ENCODE measurements at places on chromosomes 1 and 21. TPM values are rescaled to one million over a fixed set of nuclear protein-coding genes. Genes with fewer than 3 reads are reported as not detected.

DNA sequence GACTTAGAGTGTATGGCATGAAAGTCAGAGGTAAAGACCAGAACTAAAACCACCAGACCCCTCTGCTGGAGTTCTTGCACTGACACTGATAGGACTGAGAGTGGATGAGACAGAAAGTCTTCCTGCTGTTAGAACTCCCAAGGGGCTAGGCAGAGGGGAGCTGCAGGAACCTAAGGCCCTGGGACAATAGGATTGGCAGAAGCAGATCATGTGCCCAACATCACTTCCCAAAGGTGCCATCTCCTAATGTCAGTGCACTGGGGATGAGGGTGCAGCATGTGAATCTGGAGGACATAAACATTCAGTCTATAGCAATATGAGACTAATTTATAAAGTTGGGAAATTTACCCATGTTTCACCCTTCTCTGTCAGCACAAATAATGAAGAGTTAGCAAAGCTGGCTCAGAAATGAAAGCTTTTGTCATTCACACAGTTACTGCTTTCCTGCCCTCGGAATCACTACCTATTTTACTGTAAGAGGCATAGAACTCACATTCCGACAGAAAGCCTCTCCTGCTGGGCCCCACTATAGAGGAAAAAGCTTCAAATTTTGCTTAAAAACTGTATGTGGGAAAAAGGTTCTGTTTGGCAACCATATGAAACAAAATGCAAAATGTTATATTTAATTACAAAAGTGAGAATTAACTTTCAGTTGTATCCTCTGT lies 49.9 kb upstream of the SSX2IP start:
- DNase-seq: no peak

DNA sequence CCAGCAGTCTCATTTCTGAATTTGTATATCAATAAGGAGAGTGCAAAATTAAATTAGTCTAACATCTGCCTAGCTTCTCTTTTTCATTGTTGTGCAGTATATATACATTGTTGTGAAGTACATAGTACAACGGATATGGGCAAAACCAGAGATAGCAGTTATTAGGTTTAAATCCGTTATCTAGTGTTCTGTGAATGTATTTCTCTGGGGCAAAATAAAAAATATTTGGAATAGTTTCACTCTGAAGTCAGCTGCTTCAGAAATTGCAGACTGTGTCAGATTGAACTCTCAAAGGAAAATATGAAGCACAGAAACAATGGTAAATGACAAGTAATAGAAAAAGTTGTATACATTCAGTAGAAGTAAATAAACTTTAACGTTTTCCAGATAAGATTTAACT lies 836.5 kb upstream of the CXADR start:
- DNase-seq: peak; percentile 1

DNA sequence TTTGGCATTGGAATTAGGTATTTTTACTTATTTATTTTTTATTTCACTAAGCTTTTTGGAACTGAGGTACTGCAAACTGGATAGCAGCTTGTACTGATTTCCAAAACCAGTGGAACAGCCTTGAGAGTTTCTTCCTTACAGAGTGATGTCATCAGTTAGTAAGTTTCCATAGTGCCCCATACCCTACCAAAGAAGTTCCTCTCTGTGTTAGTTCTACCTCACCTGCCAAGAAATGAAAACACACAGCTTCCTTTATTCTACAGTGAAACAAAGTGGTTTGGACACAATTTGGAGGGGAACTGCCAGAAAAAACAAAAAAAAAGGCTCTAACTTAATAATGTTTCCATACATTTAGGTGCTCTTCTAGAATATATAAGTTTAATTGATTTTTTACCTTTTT lies 430.9 kb upstream of the ADGRL2 start:
- DNase-seq: no peak

DNA sequence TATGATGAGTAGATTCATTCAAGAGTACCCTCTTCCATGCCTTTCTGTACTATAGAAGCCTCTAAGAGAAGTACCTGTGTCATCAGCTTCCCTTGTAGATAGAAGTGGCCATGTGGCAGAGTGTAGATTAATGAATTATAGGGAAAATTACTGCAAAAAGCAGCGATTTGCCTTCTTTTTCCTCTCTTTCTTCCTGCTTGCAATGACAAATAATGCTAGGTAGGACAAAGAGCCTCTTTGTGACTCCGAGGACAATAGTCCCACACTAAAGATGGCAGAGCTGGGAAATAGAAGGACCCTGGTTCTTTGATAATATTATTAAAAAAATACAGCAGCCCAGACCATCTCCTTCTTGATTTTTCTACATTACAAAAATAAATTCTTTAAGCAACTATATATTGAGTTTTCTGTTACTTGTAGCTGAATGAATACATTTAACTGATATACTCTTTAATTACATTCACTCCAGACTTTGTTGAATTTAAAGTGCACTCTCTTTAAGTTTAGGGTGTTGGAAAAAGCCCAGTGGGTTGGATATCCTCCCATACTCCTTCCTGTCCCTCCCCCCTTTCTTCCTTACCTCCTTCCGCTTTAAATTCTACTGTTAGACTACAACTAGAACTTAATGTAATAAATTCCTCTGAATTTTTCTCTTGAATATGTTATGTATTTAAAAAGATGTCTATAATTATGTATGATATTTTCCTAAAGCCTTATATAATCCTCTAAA lies 198.2 kb upstream of the APP start:
- DNase-seq: no peak

- peak; percentile 15 for DNase-seq
Measured at GRCh38 chr1:31215065-31215570, 24.6 kb downstream of the NKAIN1 start.

DNA sequence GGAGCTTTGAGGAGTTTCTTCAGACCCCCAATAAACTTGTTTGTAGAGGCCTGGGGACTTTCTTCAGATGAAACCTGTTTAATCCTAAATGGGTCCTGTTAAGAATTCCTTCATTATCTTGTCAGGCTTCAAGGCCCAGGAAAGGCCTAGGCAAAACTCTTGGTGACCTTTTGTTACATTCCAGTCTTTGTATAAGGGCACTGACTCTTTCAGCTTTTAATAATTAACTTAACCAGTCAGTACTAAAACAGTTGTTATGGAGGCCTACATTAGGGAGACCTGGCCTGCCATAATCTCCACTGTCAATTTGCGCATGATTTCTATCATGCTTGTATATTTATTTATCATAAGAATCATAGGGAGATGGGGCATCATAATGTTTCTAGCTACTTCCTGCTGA lies 110.2 kb downstream of the FCRL5 start:
- no peak for DNase-seq

DNA sequence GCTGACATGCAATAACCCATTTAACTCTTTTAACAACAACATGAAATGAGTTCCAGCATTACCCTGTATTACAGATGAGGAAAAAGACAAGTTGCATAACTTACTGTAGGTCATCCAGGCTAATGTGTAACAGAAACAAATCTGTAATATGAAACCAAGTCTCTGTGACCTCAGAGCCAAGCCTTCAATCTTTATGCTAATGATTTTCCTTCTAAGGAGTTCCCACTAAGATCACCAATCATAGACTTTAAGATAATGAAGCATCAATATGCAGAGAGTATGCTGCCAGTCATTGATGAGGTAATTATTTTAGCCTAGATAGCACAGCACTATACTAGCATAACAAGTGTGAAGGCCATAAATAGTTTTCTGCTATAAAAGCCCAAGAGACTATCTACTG lies 35.6 kb upstream of the RNPC3 start:
- DNase-seq: peak; percentile 15

DNA sequence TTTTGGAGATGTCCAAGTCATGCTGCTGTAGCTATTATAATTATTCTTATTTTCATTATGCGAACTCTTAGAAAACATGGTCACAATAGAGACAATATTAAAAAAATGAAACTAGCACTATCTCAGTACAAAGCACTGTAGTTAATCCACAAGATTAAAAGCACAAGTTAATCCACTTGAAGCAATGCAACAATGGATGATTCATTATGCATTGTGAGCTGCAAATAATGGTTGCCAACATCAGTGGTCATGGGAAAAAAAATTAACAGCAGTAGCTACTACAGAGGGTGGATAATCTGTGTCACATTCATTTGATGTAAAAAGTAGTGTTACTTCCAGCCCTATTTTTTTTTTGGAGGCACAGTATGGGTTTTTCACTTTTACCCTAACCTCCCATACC lies 56.7 kb downstream of the DPT start:
- DNase-seq: no peak

DNA sequence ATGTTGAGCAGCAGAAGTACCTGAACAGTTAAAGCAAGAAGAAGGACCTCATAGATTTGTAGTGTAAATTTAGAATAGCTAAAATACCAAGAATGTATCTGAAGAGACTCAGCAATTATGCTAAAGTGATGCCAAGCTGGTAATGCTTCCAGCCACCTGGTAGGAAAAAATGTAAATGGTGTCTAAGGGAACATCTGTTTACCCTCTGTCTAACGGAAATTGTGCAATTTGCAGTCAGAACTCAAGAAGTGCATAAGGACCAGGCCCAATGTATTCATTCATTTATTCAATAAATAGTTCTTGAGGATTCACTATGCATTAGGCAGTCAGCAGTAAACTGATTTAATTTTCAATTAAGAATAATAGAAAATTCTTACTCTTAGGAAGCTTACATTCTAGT lies 116.0 kb upstream of the ADGRL4 start:
- DNase-seq: no peak

DNA sequence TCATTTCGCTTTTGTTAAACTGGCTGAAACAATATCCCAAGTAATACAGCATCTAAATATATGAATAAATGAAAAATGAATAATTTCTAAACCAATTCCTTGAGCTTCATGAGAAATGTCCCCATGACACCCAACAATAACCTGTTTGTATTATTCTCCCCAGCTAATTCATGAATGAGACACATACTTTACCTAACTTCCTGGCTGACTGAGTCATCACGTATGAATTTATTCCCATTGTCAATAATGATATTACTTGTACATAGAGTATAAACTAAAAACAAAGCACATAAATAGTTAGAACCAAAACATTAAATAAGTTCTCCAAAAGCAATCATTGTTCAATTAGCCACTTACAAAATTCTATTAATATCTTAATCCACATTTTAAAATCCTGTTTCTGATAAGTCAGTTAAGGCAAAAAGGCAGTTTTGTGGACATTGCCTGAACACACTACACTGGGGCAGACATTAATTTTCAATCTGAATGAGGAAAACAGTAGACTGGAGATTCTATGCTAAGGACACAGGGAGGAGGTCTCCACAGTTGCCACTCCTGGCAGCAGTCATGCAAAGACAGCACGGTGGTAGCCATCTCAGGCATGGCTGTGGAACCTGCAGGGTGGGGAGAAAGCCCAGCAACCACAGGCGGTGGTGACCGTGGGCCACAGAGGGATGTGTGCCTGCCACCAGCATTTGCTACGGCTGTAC lies 48.2 kb downstream of the SLC9C2 start:
- no peak for DNase-seq

- no peak for DNase-seq
Measured at GRCh38 chr1:173360487-173361063, 116.6 kb upstream of the PRDX6 start.

DNA sequence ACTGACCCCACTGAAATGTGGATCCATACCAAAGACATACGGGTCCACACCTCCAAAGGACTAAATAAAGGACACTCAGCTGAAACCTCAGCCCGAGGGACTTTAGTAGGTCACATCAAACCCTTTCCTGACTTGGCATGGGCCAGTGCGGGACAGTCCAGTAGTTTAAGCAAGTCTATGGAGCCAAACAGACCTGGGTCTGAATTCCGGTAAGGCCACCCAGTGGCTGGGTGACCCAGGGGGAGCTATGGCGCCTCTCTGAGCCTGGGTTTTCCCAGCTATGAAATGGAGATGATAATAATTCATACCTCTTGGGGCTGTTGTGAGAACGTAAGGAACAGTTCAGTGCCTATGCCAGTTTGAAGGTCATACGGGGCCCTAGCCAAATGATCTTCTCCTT lies 36.2 kb upstream of the ZBTB40 start:
- no peak for DNase-seq

DNA sequence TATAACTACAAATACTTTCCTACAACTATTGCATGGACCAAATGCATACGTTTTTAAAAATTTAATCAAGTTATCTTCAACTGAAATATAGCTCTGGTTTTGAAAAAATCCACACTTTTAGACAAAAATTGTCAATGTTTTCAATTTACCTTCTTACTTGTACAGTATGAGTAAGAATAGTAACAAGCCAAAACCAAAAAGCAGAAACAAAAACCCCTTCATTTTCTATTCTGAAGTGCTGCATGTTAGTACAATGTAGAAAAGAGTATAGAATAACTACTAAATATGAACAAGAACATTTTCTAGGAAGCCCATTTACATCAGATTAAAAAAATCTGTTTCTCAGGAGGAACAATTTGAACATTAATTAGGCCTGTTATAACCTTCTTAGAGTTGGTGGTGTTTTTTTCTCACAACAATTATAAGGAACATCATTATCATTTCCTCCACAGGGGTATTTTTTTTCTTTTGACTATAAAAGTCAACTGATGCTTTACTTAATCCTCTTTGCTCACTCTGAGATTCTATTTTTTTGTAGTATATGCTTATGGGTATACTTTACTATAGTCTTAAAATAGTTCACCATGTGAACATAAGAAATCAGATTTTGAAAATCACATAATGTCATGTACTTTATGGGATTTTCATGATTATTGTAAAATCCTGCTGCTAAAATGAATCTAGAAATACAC lies 475.4 kb downstream of the PTBP2 start:
- no peak for DNase-seq

DNA sequence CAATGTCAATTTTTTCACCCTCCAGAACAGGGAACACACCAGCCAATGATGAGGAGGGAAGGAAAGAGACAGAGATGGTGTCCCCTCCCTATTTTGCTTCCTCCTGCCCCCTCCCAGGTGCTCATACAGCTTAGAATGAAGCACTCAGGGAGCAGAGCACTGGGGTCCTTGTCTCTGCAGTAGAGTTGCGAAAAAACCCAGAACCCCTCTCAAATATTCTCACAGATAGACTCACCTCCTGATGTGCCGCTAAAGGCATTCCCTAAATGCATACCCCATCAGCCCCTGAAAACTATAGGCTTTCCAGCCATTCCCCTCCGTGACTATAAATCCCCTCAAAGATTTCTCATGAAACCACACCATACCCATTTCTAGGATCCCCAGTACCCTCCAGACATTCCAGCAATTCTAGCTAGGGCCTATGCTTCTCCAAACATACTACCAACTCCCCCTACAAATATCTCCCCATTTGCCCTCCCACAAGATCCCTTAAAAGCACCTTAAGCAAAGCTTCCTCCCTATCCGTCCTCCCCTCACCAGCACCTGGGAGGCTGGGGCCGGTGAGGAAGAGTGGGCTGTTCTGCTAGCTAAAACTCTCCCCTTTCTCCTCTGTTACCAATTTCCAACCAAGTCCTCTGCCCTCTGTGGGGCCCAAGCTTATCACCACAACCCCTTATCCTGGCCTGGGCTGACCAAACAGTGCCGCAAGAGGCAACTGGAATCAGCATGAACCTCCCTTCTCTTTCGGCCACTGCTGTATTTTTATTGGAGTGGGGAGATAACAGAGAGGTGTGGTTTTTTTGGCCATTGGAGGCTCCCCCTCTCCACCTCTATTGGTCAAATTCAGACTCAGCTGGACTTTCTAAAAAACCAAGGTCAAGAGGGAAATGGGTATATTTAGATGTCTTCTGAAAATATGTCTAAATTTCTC lies 54.7 kb downstream of the RHBG start:
- no peak for DNase-seq

GRCh38 chr1:101451888-101452287 lies 215.1 kb downstream of the S1PR1 start:
- DNase-seq: no peak

Gene TSPEAR
- not detected for total RNA-seq

Gene VHLL
- not detected for total RNA-seq

Gene PMF1
- total RNA-seq: 44.4 TPM

Gene SGIP1
- total RNA-seq: 2.1 TPM

Gene E2F2
- 1.2 TPM for total RNA-seq

Gene RHD
- total RNA-seq: not detected

Gene SLC30A2
- not detected for total RNA-seq

Gene TNNT2
- not detected for total RNA-seq

Gene BRWD1
- 27.2 TPM for total RNA-seq

Gene TMOD4
- not detected for total RNA-seq
